Fibroblast of lung (primary cell): ENCODE measurements at places on chromosomes 3 and 15. TPM values are rescaled to one million over a fixed set of nuclear protein-coding genes. Genes with fewer than 3 reads are reported as not detected.

Gene HCN4
- not detected in 2 replicates for total RNA-seq

Gene PARP6
- total RNA-seq = 23.4 and 27.4 TPM in 2 replicates

Gene GRK7
- under 0.01 TPM in 1 of 2 replicates, not detected in the other for total RNA-seq

Gene ACTRT3
- total RNA-seq = 3.1 and 6.1 TPM in 2 replicates

Gene IL17RE
- total RNA-seq = 0.26 and 0.99 TPM in 2 replicates

Gene LTK
- total RNA-seq = under 0.01 and 0.99 TPM in 2 replicates

Gene KBTBD8
- 1.0 and 2.3 TPM in 2 replicates for total RNA-seq

Gene CHRNA3
- total RNA-seq = not detected in 2 replicates

Gene C2CD4A
- not detected in 2 replicates for total RNA-seq

Gene ASTE1
- total RNA-seq = 6.6 and 8.7 TPM in 2 replicates

Gene GALK2
- total RNA-seq = 62.4 and 74.5 TPM in 2 replicates

Gene CNTN3
- total RNA-seq = 3.9 and 8.3 TPM in 2 replicates

Gene GABRA5
- total RNA-seq = not detected in 2 replicates

Gene CCR1
- 1.3 and 6.6 TPM in 2 replicates for total RNA-seq

Gene INKA1
- 3.3 and 7.3 TPM in 2 replicates for total RNA-seq

Gene WNT7A
- total RNA-seq = not detected in 2 replicates

Gene ANXA2
- total RNA-seq = 1,250 and 2,754 TPM in 2 replicates

Gene CACNA2D3
- 0.77 and 1.8 TPM in 2 replicates for total RNA-seq

Gene BRK1
- 112 and 114 TPM in 2 replicates for total RNA-seq

Gene PCOLCE2
- total RNA-seq = 6.7 and 26.3 TPM in 2 replicates

Gene TM4SF4
- total RNA-seq = 0.26 and 1.7 TPM in 2 replicates

Gene EFCC1
- total RNA-seq = not detected in 2 replicates

Gene ZBED2
- total RNA-seq = not detected in 2 replicates

Gene PLA2G4F
- total RNA-seq = not detected in 2 replicates
